ENCODE measurements at places on chromosomes 6 and 20.

DNA sequence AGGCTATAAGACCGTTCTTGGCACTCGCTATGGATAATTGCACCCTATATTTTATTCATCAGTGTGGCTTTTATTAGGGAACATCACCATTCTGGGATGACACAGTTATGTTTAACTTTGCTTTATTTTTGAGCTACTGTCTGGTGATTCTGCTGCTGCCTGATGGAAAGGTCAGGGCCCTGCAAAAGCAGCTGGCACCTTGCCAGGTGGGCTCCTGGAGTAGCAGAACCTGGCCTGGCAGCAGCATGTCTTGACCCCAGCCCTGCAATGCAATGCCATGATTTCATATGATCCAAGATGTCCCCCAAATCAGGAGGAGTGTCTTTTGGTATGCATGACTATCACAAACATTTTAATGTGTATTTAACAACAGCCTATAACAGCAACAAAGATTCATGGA, 228.4 kb upstream of the RSPO3 start:
- DNase-seq: no peak

DNA sequence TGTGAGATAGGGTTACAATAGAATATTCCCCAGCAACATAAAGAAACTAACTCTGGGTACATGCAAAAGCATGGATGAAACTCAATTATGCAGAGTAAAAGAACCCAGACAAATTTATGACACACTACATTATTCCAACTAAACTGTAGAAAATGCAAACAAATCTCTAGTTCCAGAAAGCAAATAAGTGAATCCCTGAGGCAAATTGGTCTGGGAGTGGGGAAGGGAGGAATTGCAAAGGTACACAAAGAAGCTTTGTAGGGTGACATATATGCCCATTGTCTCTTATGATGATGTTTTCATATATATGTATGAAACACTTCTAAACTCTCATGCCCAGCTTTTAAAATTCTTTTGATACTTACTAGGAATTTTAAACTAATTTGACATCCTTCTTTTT, 266.0 kb downstream of the CDKAL1 start:
- no peak for DNase-seq

GRCh38 chr6:36753671-36754405, 56.2 kb downstream of the RAB44 start:
- no peak for DNase-seq

GRCh38 chr6:10719296-10719963, 3.4 kb upstream of the TMEM14C start:
- no peak for DNase-seq

DNA sequence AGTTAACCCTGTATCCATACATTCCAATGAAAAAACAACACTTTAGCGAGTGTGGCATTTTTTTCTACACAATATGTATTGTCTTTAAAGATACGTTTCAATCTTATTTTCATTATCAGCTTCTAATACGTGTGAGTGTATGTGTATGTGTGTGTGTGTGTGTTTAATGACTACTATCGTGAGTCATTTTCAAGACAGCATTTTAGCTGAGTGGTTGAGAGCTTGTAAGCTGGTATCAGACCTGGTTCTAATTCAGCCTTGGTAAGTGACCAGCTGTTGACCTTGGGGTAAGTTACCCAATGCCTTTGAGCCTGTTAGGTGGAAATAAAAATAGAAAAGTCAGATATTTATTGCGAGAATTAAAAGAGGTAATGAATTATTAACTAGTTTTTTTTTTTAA, 320.0 kb upstream of the NT5E start:
- no peak for DNase-seq

DNA sequence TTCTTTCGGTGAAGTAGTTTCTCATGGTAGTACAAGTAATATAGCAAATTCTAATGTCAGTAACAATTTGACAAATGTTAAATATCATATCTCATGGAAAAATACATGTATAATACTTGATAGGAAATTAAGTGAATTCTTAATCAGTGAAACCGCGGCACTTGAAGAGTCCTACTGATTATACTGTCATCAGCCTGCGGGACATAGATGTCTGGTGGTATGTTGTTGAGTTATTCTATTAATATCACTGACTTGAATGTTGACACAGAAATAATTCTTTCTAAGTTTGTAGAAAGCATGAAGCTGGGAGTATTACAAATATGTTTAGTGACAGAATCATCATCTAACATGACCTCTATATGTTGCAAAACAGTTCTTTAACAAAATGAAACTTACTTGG, 479.8 kb upstream of the IMPG1 start:
- no peak for DNase-seq

DNA sequence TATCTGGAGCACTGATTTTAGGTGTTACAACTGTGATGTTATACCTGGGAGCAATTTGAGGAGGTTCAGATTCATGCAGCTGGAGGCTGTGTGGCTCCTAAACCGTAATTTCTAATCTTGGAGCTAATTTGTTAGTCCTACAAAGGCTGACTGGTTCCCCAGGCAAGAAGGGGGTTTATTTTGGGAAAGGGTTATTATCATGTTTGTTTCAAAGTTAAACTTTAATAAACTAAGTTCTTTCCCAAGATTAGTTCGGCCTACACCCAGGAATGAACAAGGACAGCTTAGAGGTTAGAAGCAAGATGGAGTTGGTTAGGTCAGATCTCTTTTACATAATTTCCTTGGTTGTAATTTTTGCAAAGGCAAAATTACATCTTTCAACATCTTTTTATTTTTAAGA, 135.8 kb downstream of the MYO6 start:
- DNase-seq: no peak

DNA sequence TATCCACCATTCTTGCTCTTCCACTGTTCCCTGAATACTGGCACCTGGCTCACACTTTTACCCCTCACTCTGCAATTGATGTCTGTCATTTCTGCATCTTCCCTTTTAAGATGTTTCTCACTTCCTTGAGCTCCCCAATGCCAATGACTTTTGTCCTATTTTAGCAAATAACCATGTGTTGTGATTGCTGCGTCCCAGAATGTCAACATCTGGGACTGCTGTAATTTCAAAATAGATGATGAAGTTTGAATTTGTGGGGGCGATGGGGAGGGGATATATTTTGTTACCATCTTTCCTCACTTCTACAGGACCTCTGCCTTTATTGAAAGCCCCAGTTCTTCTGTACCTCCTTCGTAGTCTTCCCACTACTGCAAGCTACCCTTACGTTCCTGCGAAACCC, 40.0 kb upstream of the ADGRF5 start:
- DNase-seq: no peak

- DNase-seq: no peak
Measured at GRCh38 chr20:1005452-1006027, 3.4 kb upstream of the RSPO4 start.

GRCh38 chr6:72947534-72947933, 277.8 kb downstream of the KHDC1L start:
- DNase-seq: no peak

DNA sequence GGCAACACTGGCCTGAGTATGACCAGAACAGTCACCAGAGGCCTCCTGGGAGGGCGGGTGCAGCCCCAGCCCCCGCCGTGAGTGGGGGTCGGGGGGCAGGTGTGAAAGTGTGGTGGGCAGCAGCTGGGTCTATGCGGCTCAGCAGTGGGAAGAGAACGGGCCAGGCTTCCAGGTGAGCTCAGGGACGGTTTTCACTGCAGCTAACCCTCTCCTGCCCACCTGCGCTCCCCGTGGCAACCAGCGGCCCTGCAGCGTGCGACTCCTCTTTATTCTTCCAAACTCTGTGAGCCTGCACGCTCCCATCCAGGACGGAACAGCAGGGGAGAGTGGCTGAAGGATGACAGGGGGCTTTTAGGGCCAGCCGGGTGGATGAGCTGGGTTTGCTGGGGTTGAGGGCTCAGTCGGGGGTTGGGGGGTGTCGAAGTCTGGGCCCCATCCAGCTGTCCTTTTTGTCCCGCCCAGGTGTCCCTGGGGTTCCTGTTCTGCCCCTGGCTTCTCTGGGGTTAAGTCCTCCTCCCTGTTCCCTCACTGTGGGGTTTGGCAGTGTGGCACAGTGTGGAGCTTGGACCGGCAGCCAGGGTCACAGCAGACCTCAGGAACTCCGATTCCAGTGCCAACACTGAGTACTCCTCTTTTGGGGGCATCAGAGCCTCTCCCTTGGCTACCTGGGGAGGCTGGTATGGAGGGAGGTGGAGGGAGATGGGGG, 859 bp upstream of the BIRC7 start:
- no peak for DNase-seq

DNA sequence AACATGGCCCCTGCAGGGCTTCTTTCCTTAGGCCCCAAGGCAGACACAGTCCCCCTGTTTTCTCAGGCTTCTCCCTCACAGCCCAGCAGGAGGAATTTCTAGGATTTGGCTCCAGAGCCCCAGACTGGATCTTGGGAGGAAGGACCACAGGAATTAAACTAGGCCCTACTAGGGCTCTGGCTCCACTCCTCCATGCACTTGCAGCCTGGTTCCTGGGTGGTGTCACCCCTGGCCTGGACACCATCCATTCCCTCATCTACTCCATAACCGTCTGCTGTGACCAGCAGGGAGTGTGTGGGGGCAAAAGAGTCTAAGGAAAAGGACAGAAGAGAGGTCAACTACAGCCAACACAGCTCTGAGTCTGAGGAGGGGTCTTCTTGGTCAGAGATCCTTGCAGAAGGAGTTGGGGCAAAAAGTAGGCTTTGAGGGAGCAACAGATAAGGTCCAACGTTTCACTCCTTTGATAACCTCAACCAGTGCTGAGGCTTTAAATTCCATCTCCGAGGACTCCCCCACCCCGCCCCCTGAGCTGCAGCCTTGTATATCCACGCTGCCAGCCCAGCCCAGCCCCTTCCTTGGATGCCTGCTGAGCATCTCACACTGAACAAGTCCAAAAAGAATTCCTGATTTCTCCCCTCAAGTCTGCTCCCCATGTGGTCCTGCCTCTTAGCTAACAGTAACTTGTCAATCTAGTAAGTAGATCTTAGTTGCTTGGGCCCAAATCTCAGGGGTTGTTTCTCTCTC, 27.9 kb upstream of the SPDEF start:
- DNase-seq: no peak

GRCh38 chr6:38976801-38977500, 71.6 kb upstream of the GLP1R start:
- DNase-seq: no peak
